Hematopoietic multipotent progenitor cell treated with erythropoietin and hydrocortisone succinate and interleukin-3 and kit ligand, for 15 days (in vitro differentiated cells): ENCODE measurements at places on chromosomes 5 and 9.

DNA sequence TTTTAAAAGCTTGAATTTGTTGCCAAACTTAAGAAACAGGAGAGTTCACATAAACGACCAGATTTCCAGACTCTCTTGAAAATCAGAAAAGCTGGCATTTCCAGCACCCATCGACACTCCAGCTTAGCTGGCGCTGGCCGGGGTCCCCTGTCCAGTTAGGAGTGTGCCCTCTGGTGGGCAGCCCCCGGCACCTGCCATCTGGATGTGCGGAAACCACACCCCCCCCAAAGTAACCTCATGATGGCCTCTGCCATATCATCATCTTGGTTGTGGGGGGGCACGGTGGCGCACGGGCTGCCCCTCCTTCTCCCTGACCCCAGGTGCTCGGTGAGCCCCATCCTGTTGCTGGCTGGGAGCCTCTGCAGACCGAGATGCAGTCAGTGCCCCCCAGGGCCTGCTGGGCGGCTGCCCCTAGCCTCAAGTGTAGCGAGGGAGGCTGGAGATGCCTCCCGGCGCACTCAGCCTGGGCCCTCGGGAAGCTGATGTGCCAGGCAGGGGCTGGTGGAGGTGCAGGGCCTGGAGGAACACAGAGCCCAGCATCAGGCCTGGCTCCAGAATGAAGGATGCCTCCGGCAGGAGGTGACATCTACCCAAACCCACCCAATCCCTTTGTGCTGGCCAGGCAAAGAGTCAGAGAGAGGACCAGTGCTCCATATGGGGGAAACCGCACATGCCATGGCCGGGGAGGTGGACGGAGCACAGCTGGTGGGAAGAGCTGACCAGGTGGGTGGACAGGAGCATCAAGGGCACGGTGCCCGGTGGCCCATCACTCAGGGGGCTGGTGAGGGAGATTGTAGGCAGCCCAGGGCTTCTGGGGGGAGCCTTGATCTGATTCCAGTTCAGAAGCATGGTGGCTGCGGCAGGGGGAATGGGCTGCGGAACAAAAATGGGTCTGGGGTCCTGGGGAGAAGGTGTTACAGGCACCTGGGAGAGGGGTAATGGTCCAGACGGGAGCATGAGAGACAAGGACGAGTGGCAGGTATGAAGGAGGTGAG is 70.6 kb downstream of the ADAMTS2 start:
- no peak for DNase-seq

DNA sequence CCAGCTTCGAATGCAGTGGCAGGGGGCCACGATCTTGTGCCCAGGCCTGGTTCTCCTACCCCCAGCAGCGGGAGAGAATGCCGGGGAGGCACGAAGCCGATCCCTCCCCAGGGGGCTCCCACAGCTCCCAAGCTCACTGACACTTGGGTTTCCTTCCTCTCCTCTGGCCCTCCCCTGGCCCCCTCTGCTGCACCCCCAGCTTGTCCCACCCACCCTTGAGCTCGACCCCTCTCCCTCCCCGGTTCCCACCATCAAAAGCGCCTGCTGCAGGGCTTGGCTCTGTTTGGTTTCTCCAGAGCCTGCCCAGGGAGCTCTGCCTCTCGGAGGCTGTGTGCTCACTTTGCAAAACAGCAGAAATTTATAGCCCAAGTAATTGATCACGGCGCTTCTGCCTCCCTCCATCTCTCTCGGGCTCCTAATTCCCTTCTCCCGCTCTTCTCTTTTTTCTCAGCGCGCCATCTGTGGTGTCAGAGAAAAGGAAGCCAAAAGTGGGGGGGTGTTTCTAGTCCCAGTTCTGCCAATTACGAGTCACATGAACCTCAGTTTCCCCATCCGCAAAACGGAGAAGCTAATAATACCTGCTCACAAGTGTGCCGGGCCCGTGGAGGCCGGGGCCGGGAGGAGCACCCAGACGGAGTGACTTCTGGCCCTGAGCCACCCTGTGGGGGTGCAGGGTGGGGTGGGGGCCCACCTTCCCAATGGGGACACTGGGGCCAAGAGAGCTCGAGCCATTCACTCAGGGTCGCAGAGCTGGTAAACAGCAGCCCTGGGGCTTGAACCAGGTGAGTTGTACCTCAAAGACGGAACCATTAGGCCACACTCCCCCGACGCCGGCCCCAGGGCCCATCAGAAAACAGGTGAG is 141.2 kb upstream of the IER5L start:
- no peak for DNase-seq

DNA sequence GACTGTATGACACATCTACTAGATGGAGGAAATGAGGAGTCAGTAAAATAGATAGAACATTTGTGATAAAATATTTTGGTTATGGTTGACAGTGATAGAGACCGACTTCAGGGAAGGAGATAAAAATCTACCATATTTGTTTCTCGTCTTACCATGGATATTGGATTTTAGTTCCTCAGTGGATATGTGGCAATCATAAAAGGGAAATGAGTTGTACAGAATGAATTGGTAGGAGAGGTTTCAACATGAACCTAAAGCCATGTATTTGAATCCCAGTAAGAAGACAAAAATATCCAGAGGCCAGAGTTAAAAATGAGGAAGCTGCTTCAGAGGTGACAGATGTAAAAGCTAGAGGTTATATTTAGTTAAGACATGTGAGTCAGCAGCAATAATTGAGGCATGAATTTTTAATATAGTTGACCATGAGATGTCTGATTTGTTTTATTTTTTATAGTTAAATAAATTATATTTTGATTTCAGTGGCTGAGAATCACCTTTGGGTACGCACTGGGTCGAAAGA is 480.4 kb upstream of the TUSC1 start:
- DNase-seq: no peak

DNA sequence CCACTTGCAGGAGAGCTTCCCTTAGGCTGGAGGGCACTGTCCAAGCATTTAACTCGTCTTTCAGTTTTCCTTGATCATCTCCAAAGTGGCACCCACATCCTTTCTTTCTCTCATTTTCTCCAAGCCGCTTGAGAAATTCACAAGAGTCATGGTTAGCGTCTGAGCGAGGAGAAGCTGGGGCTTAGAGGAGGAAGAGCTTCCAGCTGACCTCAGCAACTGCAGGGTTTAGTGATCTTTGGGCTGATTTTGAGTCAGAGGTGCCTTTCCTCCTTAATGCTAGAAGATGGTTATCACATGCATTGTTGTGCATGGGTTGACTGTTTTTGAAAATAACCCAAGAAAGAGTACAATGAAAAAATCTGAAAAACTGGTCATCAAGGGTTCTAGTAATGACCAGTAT is 134.7 kb downstream of the GADD45G start:
- DNase-seq: no peak

GRCh38 chr9:127937056-127937387 is 632 bp downstream of the DPM2 start:
- DNase-seq: peak; percentile 47

- DNase-seq: no peak
These were observed 683.8 kb downstream of the LRRC70 start for GRCh38 chr5:63262185-63262981.

GRCh38 chr5:39494107-39494510 is 69.3 kb upstream of the DAB2 start:
- DNase-seq: no peak

DNA sequence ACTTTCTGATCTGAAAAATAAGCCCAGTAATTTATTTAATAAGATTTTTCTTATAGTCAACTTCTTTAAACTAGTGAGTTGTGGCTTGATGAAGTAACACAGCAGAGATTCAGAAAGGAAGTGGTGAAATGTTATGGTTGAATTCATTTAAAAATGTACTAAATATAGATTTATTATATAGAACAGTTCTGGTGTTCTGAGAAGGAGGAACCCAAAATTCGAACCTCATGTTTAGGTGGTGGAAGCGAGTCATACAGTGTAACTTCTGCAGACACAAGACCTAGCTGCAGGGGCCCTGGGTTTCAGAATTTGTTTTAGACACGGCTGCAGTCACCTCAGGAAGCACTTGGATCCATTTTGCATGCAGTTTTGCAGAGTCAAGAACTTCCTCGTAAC is 188.2 kb downstream of the TRIO start:
- DNase-seq: no peak

- peak; percentile 22 for DNase-seq
These were observed 66.7 kb upstream of the CAST start for GRCh38 chr5:96595300-96596090.

- no peak for DNase-seq
These were observed 32.9 kb downstream of the PTCD2 start for GRCh38 chr5:72353046-72353445.

DNA sequence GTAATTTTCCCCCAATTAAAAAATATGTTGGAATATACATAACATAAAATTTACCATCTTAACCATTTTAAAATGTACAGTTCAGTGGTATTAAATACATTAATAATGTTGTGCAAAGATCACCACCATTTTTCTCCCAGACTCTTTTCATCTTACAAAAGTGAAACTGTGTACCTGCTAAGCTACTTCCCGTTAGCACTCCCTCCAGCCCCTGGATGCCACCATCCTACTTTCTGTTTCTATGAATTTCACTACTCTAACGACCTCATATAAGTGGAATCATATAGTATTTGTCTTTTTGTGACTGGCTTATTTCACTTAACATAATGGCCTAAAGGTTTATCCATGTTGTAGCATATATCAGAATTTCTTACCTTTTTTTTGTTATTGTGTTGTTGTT is 112.9 kb downstream of the HSPA4 start:
- DNase-seq: no peak

DNA sequence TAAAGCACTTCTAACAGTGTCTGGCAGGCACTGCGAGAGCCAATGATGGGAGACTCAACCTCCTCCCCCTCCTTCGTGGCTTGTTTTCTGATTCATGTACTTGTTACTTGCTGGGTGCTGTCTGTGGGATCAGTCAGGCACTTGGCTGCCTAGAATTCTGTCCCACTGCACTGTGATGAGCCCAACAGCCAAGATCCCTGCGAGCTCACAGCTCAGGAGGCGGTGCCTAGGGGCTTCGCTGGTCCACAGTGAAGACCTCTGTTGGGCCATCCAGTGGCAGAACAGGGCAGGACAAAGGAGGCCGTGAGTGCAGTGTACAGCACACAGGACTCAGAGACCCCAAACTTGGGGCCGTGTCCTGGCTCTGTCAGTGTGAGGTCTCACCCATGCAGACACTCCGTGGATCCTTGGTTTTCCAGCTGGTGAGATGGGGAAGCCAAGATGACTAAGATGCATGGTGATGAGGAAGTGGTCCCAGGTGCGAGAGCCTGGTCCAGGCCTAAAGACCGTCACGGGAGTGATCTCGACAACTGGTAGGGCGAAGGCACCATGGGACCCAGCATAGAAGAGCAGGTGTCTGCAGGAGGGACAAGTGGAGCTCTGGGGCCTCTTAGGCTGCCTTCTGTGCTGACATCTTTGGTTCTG is 19.5 kb downstream of the MYMK start:
- no peak for DNase-seq

DNA sequence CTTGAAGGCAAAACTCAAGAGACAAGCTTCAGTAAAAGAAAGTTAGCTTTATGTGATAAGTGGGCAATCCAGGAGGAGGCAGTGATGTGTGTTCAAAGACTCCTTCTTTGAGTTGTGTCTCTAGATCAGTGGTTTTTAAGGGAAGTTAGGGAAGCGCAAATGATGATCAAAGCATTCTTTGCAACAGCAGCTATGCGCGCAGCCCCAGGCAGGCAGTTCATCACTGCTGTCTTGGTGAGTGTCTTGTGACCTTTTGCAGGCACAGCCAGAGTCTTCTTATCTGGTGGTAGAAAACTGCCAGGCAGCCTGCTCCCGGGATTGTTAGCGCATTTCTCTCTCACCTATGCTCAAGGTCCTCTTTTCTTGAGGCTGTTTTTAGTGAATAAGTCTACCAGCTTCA is 40.3 kb upstream of the CLK4 start:
- no peak for DNase-seq

DNA sequence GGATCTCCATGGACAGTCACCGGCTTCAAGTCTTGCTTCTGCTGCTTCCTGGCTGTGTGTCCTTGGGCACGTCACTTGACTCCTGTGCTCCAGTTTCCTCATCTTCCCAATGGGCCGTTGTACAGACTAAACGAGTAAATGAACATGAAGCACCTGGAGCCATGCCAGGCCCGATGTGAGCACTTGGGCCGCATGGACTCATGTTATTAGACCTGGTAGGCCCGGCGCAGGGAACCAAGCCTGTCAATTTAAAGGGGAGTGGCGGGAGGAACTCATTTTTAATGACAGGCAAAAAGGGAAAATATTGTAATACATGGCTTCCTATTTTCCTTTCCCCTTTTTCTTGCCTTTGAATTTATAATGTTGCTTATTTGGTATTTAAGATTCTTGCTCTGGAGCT is 47.5 kb downstream of the TENT4A start:
- no peak for DNase-seq

GRCh38 chr9:16044579-16044881 is 491.7 kb downstream of the CCDC171 start:
- DNase-seq: no peak

DNA sequence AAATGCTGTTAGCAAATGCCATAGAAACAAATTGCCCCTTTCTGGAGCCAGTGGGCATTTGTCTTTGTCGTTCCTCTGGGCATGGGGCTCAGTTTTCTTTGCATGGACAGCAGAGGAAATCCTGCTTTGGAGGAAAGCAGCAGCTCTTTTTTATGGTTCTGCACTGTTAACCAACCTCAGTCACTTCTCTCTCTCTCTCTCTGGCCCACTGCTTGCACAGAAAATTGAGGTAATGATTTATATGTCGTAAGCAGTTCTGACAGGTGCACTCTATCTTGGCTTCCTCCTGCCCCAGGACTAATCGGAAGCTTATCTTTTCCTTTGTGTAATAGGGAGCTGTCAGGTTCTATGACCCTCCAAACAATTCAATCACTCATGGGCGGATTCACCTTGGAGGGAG is 159.6 kb upstream of the GPR151 start:
- DNase-seq: no peak

- no peak for DNase-seq
These were observed 548.3 kb upstream of the CDH18 start for GRCh38 chr5:20536341-20536740.

DNA sequence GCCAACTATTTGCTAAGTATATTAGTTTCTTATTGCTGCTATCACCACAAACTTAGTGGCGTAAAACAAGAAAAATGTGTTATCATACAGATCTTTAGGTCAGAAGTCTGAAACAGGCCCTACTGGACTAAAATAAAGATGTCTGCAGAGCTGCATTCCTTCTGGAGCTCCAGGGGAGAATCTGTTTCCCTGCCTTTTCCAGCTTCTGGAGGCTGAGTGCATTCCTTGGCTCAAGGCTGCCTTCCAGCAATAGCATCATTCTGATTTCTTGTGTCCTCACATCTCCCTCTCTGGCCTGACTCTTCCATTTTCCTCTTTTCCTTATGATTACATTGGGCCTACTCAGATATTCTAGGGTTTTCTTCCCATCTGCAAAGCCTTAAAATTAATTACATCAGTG is 15.9 kb downstream of the MAN2A1 start:
- no peak for DNase-seq
